ENCODE measurements at places on chromosomes 7 and 10.

- no peak for DNase-seq
Measured at GRCh38 chr7:31938650-31939049, 131.6 kb downstream of the PDE1C start.

GRCh38 chr7:1678081-1678543 lies 8.0 kb downstream of the ELFN1 start:
- no peak for DNase-seq

GRCh38 chr10:33901166-33901565 lies 566.7 kb upstream of the NRP1 start:
- DNase-seq: no peak

DNA sequence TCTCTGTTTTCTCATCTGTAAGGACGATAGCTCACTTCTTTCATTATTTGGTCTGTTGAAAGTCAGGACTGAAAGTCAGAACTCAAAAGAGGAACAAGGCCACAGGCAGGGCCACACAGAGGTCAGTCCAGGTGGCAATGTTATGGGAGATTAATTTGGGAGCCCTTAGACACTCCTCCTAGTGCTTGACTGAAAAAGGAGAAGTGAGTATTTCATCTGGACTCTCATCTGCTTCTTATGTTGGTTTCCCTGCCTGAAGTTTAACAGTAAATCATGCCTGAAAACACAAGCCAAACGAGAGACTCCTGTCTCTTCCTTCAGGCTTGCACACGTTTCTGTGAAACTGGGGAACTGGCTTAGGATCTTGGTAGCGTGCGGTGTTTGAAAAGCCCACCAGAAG lies 248.5 kb downstream of the BUB3 start:
- no peak for DNase-seq

DNA sequence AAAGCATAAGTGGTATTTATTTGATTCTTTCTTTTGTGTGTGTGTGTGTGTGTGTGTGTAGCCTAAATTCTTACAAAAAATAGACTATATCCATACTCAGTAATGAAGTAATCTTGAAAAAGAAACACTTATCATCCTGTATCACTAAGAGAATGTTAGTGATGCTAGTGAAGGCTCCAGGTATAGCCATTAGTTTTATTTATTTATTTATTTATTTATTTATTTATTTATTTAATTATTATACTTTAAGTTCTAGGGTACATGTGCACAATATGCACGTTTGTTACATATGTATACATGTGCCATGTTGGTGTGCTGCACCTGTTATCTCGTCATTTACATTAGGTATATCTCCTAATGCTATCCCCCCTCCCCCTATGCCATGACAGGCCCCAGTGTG lies 436.0 kb downstream of the HTR7 start:
- no peak for DNase-seq

DNA sequence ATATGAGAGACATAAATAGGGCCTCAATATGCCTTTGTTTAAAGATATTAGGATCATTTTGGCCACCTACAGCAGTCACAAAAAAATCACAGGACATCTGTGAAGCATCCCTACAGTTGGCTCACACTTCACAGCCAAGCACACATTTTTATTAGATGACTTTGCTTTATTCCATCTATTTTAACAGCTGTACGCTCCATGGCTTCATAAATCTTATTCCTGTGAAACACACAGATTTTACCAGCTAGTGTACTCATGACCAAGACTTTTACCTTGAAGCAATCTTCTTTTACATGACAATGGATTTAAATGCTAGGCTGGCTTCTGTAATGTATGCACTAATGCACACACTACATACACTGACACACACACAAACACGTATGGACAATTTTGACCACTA lies 254.8 kb upstream of the PITRM1 start:
- peak; percentile 0 for DNase-seq

GRCh38 chr10:95384011-95384704 lies 93.4 kb upstream of the PDLIM1 start:
- no peak for DNase-seq

DNA sequence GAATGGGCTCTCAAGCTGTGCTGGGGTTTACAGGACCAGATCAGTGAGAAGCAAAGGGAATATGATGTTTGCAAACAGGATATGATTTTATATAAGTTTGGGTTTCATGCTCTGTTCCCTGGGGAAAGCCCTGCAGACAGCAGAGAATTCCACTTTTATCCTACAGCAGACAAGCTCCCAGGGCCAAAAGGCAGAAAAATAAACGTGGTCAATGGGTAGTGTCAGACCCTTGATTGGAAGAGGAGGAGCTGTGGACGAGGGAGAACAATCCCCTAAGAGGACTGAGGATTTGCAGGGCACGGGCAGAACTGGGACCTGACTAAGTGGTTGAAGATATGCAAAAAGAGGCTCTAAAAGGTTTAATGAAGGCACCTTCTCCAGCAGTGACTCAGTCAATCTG lies 275.3 kb downstream of the HDAC9 start:
- no peak for DNase-seq

GRCh38 chr10:19993714-19994315 lies 177.6 kb downstream of the PLXDC2 start:
- DNase-seq: no peak

DNA sequence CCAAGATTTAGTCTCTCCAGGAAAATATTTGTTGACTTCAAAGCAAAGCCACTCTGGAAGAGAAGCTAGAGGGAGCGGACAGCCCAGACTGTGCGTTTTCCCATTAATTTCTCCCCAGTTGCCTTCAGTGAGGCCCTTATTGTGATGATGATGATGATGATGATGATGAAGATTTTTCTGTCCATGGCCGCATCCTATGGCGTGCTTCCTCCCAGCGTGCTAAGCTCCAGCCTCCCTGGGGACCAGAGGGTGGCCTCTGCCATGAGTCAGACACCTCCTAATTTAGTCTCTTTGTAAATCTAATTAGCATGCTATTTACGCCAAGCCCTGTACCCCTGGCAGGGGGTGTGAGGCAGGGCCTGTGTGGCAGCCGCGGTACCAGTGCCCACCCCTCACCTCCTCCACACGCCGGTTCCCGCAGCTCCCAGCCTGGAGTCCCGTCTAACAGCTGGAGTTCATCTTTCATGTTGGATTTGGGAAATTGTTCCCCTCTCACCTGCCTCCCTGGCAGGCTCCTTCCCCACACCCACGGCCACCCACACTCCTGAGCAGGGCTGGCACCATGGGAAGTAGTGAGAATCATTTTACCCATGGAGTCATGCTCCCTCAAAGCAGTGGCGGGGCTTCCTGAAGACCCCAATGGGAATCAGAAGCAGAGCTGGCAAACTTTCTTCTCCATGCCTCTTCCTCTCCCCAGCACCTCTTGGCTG lies 92.2 kb downstream of the C10orf105 start:
- DNase-seq: no peak

- no peak for DNase-seq
Measured at GRCh38 chr7:111329367-111330234, 232.7 kb downstream of the IMMP2L start.

DNA sequence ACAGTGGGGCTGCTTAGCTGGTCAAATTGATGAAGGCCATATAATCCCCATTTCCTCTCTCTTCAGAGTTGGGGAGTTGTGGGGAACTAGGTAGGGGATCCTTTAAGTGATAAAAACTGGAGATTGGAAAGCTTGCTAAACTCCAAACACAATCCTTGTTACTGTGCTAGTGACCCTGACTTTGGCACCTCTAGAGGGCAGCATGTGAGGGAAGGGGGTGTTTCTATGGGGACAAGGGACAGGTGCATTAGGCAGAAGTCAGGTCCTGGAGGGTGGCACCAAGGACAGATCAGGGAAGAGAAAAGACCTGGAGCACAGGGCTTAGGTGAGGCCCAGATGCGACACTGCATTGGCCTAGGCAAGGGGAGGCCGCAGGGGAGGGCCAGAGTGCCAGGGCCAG lies 66.9 kb downstream of the CDHR3 start:
- DNase-seq: no peak

- DNase-seq: peak; percentile 74
Measured at GRCh38 chr10:111076682-111077478, at the start of gene ADRA2A. TSS of gene ADRA2A (plus strand) at chr10:111077029. CDS start at chr10:111077997, 968 bp downstream.

DNA sequence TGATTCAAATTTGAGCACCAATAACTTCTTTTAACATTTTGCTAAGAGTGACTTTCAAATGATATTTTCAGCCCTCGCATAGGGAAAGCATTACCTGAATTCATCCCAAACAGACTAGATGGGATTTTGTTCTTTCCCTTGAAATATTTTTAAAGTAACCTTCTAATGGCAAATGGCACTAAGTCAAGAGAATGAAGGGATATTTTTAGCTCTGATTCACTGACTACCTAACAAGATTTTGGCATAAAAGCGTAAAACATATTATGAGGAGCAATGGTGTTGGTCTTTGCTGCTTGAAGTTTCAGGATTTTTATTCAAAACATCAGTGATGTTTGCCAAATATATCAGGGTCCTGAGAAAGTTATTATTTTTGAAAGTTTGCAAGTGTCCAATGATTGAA lies 290.3 kb downstream of the CDK14 start:
- DNase-seq: no peak

DNA sequence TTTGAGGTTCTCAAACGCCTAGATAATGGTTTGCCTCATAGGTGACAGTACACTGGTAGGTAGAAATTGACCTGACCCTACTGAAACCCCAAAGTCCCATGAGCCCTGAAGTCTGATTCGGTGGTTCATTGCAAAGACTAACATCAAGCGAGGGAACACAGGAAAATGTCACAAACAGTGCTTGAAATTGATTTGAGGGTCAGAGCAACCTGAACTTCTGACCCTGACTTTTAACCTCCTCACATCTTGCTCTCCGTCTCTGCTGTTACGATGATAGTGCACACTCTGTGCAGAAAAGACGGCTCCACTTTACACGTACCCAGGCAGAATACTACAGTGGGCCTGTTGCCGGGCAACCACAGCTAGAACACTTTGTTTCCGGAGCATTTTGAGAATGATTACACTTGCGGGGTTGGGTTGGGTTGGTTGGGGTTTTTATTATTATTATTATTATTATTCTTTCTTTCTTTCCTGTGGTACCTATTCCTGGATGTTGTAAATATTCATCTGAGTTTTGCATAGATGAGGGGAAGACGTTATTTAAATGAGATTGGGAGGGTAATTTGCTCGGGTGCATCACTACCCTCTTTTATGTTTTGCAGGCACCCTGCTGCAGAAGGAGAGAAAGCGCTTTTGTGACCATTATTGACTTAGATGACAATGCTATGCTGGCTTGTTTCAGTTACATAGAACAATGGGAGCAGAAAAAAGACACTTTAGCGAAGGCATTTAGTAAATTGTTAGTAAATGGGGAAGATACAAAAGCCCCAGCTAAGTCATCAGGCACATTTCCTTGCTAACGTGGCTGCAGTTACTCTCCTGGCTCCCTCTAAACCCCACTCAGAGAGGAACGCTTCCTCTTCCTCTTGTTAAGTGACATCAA lies 438.1 kb upstream of the NRP1 start:
- DNase-seq: no peak

- no peak for DNase-seq
Measured at GRCh38 chr7:148014001-148014400, 576.6 kb upstream of the C7orf33 start.

GRCh38 chr10:109838592-109839244 lies 84.6 kb downstream of the XPNPEP1 start:
- DNase-seq: no peak

DNA sequence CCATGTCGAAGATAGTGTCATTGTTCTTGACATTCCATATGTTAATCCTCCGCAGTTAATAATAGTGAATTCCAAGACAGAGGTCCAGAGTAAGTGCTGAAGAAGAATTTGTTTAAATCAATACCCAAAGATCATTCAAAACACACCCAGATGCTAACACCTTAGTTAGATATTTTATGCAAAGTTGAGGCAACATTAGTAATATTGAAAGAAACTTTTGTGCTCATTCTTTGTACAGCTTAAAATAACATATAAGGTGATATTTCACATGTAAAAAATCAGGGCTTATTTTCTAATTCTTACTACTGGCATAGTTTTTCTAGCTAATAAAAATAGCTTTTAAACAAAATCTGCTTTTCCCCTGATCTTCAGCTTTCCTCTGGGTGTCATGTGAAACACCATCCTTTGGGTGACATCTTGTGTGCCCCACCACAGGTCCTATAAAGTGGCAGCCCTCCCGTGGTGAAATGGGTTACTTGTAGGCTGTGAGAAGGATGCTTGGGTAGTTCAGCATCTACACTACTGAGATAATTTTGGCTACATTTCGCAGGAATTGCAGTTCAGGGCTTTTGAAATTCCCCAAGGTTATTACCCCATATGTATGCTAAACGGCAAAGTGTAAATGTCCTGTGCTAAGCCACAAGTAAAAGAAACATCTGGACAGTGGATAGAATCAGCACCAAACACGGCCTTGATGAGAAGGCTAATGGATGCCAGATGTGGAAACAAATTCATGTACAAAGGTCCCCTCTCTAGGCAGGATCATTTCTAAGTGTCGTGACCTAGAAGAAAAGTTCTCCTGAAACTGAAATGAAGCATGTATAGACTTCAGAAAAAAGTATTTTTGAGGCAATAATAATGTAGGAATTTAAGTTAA lies 105.4 kb downstream of the GRM3 start:
- DNase-seq: no peak

Data from colonic mucosa (tissue), 4 donors.